ENCODE measurements at places on chromosomes 2 and 18.
A peak's percentile ranks its signal among the peaks of the same experiment; 100 is the strongest.

GRCh38 chr2:24351981-24352380, 8.4 kb downstream of the ITSN2 start:
- DNase-seq = no peak

DNA sequence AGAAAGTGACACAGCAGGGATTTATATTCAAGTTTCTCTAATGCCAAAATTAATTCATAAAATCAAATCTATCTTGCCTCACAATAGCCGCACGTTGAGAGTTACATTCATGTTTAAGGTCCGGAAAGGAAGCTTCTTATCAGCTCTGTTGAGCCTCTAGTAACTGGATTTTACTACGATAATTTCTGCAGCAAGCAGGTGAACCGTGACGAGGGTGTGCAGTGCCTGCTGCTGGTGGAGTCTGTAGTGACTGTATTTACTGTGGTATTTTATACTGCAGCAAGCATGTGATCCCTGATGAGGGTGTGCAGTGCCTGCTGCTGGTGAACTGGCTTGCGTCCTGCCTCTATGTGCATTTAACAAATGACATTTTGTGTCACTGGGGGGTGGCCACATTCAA, 120.0 kb downstream of the SNTG2 start:
- DNase-seq = no peak

- DNase-seq = no peak
Measured at GRCh38 chr2:222652491-222653255, 3.2 kb downstream of the FARSB start.

- DNase-seq = no peak
Measured at GRCh38 chr18:23238152-23238531, 102.9 kb downstream of the CABLES1 start.

- DNase-seq = no peak
Measured at GRCh38 chr2:230174466-230174865, 45.3 kb downstream of the SP110 start.

GRCh38 chr2:126527836-126528490, 128.0 kb upstream of the GYPC start:
- peak; percentile 43 for DNase-seq
